ENCODE measurements at places on chromosomes 16 and 17.
A peak's percentile ranks its signal among the peaks of the same experiment; 100 is the strongest.

DNA sequence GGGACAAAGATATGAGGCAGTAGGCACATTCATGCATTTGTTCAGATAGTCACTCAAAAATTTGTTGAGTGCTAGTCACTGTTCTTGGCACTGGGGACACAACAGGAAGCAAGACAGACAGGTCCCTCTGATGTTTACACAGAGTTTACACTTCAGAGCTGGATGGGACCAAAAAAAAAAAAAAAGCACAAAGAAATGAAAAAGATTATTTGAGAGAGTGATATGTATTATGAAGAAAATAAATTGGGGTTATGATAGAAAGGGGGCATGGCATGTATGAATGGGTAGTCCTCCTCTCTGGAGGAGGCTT is 3.5 kb upstream of the YPEL2 start:
- DNase-seq = no peak

GRCh38 chr17:82815790-82816305 is 24.0 kb downstream of the ZNF750 start:
- no peak for DNase-seq

DNA sequence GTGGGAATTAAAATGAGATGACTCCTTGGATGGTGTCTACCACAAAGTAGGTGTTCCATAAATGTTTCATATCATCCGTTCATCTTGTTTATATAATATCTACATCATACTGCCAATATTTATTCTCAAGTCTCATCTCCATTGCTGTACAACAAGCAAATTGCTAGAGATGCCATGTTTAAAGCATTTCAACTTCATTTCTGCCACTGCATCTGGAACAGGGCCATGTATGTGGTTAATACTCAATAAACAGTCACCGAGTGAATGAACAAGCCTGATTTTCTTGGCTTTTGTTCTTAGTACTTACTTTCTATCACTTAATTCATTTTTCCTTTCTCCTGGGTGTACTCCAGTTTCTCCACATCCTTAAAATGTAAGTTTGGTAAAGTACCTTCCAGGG is 107.6 kb downstream of the KCNJ2 start:
- DNase-seq = no peak

GRCh38 chr17:75695830-75696271 is 25.4 kb upstream of the ITGB4 start:
- DNase-seq = no peak

DNA sequence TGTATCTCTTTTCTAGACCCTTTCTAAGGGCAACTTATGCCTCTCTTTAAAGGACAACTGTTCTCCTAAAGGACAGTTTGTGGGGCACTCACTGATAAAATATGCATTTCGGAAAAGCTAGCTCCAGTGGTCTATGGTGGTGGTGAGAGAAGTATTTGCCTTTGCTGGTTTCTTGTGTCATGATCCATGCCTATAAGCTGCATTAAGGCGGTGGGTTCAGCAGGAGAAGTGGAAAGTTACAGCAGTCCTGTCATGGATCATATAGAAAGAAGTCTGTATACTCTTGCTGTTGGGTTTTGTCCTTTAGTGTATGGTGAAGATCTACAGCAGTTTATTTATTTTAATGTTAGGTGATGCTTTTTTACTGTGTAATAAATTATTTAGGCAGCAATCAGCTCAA is 563.9 kb upstream of the PSMD7 start:
- DNase-seq = no peak

DNA sequence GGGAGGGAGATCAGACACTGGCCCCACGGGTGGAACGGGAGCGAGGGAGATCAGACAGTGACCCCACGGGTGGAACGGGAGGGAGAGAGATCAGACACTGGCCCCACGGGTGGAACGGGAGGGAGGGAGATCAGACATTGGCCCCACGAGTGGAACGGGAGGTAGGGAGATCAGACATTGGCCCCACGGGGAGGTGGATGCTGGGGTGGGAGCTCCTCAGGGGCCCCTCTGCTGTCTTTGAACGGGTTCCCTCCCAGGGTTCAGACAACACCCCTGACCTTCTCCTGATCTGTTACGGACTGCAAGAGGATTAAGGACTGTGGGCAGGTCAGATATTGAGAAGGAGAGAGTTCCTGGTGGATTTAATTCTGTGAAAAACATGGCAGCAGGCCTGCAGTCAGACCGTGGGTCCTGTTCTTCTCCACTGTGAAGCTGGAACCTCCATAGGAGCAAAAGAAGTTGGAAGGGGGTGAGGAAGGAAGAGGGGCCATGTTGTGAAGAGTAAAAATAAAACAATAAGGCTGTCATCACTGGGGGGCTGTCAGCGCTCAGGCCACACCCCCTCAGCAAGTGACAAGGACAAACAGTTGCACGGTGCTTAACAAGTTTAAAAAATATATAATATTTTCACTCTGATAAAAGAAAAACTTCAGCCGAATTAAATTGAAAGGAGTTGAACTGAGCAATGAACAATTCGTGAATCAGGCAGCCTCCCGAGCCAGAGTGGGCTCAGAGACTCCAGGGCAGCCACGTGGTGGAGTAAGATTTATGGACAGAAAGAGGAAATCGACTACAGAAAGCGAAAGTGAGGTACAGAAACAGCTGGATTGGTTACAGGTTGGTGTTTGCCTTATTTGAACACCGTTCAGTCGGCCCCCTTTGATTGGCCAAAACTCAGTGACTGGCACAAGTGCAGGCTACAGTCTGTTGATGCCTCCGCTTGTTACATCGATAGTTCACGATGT is 348.7 kb upstream of the TNRC6C start:
- peak; percentile 60 for DNase-seq

DNA sequence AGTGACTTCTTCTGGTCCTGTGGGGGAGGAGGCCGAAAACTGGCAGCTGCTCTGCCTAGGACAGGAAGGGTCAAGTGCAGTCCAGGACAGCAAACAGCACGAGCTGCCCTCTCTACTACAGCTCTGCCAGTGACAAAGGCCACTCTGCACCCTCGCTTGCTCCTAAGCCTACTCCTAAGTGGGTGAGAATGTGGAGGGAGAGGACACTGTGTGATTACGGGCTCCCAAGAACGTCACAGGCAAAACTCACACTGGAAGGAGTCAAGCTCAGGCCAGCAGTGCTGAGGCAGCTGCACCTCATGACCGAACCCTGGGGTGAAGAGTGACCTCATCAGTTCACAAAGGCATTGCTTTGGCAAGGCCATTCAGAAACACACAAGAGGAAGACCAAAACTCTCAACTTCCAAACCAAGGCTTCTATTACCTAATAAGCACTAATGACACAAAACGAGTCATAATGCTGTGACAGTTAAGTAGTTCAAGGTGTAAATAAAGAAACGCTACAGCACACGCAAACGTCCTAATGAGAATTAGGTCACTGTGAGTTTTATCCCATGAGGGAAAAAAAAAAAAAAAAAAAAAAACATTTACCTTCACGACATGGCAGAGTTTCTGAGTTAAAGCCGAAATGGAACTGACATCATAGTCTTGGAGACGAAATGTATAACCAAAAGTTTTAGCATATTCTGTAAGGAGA is 35.1 kb downstream of the MARF1 start:
- peak; percentile 80 for DNase-seq

DNA sequence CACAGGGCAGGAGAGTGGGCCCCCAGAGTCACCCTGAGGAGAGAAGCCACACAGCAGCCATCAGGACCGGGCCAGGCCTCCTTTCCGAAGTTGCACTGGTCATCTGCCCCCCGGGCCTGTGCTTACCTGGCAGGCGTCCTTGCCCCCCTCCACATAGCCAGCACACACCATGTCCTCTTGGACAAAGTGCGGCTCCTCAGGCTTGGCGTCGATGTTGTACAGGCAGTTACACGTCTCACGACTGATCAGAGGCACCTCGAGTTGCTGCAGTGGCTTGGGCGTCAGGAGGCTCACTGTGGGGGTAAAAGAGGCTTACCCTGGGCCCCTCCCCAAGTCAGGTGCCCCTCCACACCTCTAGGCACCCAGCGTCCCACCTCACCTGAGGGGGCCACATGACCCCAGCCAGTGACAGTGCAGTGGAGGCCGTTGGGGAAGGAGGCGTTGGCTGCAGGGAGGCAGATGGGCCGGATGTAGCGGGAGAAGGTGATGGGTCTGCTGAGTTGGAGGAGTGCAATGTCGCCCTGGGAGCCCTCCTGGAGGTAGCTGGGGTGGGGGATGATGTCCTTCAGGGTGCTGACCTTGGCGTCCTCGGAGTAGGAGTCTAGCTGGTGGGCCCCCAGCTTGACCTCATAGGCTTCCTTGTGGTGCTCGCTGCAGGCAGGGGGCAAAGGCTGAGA is 3.1 kb downstream of the PRSS8 start:
- no peak for DNase-seq

DNA sequence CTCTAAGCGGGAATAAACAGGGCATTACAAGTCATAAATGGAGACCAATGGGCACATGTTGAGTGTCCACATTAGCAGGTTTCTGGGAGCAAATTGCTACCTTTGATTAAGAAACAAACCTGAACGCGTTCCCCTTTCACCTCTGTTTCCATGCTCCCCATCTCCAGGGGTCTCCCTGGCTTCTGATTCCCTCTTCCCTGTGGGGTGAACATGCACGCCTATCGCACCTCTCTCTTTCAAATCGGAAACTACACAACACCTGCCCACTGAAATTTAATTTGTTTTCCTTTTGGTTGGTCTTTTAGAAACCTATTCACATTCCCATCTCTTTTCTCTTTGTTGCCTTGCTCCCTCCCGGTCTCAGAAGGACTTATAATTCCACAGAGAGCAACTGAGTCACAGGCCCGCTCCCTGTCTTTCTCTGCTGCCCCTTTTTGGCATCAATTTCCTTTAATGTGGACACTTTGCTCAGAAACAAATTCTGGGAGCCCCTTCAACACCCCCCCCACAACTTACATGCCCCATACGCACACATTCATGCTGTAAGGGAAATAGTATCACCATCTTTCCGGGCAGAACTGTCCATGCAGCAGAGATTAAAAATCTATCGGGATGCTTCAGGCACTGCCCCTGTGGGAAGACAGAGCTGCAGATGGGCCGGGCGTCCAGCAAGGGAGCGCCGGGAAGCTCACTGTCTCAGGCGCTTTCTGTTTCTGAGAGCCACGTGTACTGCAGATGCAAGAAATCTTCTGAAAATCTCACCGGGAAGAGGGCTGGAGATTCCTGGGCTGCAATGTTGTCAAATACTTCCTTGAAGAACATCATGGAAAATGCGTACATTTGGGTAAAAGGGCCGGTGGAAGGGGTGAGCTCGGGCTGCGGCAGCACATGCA is 7.2 kb upstream of the FOXF1 start:
- DNase-seq = no peak

Measured in CD14-positive monocyte (primary cell).